Activated CD8-positive, alpha-beta memory T cell treated with anti-CD3 and anti-CD28 coated beads for 1 hour (primary cell): ENCODE measurements at places on chromosomes 11 and 22.

DNA sequence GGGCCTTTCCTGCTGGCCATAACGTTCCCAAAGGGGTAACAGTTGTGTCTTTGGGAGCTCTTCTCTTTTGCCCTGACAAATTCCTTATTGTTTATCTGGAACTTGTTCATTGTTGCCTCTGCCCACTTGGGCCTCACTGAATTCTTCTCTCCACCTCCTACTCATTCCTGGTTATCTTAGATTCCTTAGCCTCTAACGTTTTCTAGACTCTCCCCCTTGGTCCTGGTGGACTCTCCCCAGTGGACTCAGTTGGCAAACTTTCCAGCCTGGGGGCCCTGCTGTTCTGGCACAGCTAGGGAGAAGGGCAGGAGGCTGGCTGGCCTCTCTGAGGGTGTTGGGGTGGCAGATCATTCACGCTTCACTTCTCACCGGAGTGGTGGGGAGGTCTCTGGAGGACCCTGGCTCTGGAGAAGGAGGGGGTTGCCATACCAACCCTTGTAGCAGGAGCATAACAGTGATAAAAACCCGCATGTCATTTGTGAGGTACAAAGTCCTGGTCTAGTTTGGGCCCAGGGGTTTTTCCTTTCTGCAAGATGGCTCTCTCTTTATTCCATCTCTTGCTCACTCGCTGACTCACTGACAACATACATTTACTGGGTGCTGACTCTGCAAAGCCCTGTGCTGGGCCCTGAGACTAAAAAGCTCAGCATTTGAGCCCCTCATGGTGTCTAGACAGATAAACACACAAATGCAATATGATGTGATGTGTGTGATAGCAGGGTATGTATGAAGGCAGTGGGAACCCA, 39.7 kb downstream of the YWHAH start:
- no peak for DNase-seq

GRCh38 chr11:18063862-18064434, 17.9 kb upstream of the TPH1 start:
- DNase-seq = no peak

GRCh38 chr22:40022536-40023240, 27.9 kb downstream of the FAM83F start:
- DNase-seq = no peak

DNA sequence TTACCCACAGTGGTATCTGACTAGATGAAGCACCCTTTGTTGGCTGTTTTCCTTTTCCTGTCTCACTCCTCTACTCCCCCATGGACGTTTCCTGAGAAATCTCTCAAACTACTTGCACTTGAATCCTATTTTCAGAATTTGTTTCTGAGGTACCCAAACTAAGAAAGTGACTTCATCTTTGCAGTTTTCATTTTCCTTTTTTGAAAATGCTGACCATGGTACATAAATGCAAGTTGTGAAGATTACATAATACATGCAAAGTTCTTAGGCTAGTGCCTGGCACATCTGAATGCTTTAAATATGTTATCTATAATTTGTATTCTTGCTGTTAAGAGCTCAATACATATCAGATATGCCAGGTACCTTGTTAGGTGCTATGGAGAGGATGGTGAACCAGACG, 644.7 kb upstream of the TENM4 start:
- DNase-seq = no peak

- no peak for DNase-seq
Measured at GRCh38 chr22:45014654-45015053, 4.8 kb upstream of the PHF21B start.
